Stimulated activated CD4-positive, alpha-beta T cell treated with anti-CD3 and anti-CD28 coated beads, Interleukin-4, amount 100 ng/mL, for 1 hour (primary cell): ENCODE measurements at places on chromosomes 11 and 22.

GRCh38 chr11:19951558-19952115 lies 208.6 kb downstream of the DBX1 start:
- DNase-seq, result no peak

DNA sequence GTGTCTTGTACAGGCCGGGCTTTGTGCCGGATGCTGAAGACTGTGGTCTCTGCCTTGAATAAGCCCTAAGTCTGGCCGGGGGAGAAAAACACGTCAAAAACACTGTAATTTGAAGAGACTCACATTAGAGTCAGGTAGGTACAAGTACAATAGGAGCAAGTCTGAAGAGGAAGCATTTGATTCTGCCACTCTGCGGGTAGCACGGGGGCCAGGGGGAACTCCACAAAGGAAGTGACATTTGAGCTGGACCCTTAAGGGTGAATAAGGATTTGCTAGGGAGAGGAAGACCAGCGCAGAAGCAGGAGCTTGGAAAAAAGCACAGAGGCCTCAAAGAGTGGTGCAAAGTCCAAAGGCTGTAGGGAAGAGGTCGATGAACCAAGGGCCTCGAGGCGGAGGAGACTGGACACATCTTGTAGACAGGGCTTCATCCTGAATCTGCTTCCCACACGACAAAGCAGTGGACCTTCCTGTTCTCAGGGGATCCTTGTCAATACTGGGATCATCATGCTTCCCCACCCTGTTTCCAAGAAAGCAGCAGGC lies 38.7 kb downstream of the BUD13 start:
- DNase-seq, result no peak

GRCh38 chr11:88312628-88313027 lies 24.9 kb downstream of the CTSC start:
- no peak for DNase-seq

DNA sequence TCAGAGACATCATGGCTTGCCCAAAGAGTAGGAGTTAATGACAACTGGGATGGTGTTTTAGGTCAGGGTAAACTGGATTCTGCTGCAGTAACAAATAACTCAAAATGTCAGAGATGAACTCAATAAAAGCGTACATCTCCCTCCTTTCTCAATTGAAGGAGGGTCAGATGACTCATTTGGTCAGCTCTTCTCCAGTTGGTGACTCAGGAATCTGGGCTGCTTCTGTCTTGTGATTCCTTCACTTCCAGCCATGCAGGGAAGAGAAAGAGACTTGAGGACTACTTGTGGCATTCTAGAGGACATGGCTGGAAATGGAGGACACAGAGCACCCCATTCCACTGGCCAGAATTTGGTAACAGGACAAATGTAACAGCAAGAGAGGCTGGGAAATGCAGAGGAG lies 3.2 kb upstream of the SYT13 start:
- no peak for DNase-seq

DNA sequence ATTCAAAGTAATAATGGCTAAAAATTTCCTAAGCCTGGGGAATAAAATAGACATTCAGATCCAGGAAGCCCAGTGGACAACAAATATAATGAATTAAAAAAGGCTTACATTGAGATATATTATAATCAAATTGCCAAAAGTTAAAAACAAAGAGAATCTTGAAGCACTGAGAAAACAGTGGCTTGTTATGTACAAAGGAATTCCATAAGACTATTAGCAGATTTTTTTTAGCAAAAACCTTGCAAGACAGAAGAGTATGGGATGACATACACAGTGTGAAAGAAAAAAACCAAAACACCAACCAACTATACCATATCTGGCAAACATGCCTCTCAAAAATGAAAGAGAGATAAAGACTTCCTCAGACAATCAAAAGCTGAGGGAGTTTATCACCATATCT lies 20.7 kb downstream of the OR10V1 start:
- no peak for DNase-seq

- peak; percentile 67 for DNase-seq
These were observed 2.7 kb downstream of the NEAT1 start for GRCh38 chr11:65425105-65425970.
